ENCODE measurements at places on chromosomes 6 and 20.

- no peak for DNase-seq
These were observed 70.2 kb upstream of the BEND3 start for GRCh38 chr6:107185391-107185970.

- no peak for DNase-seq
These were observed 149.6 kb downstream of the DTNBP1 start for GRCh38 chr6:15513131-15513771.

DNA sequence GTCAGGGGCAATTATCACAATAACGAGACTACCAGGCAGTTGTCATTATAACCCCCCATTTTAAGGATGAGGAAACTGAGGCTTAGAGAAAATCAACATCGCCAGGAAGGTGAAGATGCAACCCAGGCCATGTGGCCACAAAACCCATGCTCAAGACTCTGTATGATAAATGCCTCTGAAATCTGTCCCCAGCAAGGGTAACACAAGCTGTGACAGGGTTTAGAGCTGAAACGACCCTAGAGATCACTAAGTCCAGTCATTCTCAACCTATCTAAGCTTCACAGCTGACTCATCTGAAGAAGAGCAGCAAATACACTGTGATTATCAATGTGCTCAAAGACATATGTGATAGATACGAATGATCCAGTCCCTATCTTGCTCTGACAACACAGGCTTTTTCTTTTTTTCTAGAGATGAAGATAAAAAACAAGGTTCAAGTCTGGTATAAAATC is 47.0 kb downstream of the ARHGAP18 start:
- no peak for DNase-seq

GRCh38 chr6:38517005-38517404 is 122.7 kb downstream of the BTBD9 start:
- no peak for DNase-seq

DNA sequence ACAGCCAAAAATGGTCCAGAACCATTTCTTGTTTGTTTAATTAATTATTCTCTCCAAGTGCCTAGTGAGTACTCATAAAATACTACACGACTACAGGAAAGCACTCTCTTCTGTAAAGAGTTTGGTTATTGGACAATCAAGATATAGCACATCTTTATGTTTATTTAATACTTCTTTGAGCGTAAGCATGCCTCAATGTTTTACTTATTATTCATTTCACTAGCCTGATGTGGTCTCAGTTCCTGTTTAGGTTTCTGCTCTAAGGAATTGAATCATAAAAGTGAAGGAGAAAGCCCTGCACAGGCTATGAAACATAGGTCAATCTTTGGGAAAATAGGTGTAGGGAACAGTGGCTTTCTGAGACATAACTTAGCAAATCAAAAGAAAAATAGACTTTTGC is 45.9 kb upstream of the AIG1 start:
- DNase-seq, result no peak

- DNase-seq, result no peak
These were observed 3.2 kb downstream of the EDN1 start for GRCh38 chr6:12293235-12293930.

GRCh38 chr6:30615219-30615957 is 1.7 kb downstream of the PPP1R10 start:
- no peak for DNase-seq

- DNase-seq, result no peak
These were observed 20.2 kb downstream of the ZBTB46 start for GRCh38 chr20:63810730-63811490.

GRCh38 chr6:124677874-124678273 is 284.4 kb upstream of the RNF217 start:
- no peak for DNase-seq

DNA sequence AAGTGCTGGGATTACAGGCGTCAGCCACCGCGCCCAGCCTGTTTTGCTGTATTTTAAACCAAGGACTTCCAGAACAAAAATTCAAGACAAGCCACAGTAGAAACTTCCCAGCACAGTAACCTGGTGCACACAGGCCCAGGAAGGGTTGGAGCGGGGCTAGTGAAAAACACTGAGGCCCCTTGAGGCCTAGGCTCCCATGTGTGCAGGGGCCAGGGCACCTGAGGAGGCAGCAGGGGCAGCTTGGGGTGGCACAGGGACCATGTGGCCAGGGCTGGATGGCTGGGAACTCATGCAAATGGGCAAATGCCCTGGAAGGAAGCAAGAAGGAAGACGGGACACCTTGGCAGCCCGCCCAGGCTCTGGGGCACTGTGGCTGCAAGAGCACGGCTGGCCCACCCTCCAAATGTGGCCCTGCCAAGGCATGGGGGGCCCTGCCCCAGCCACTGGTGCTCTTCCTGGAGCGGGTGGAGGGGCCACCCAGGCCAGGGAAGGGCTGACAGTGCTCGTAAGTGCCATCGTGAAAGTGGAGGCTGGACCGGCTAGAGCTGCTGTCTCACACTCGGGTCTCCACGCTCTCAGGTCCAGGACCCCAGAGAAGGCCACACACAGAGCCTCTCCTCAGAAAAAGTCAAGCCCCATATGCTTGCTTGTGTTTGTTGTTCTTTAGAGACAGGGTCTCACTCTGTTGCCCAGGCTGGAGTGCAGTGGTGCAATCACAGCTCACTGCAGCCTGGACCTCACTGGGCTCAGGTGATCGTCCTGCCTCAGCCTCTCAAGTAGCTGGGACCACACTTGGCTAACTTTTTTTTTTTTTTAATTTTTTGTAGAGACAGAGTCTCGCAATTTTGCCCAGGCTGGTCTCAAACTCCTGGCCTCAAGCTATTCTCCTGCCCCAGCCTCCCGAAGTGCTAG is 10.3 kb downstream of the SLC2A4RG start:
- no peak for DNase-seq

Measured in stimulated activated CD8-positive, alpha-beta memory T cell treated with anti-CD3 and anti-CD28 coated beads, Interleukin-2, amount 100 ng/mL, for 1 hour (primary cell).